RKO (cell line): ENCODE measurements at places on chromosomes 4 and X.

DNA sequence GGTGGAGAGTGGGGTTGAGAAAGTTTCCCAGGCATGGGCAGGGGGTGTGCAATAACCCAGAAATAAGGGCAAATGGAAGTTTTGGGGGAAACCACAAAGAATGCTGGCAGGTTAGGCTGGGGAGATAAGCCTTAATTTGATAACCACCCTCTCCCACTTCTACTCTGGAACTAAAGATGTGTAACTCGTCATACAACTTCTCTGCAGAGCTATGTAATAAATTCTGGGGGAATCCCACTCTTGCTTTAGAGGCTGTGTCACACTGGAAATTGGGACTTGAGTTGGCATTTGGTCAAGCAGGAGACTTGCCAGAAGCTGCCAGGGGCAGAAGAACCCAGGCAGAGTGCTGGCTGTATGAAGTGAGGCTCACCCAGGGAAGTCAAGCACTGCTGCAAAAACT lies 170.9 kb upstream of the CPEB2 start:
- no peak for DNase-seq

DNA sequence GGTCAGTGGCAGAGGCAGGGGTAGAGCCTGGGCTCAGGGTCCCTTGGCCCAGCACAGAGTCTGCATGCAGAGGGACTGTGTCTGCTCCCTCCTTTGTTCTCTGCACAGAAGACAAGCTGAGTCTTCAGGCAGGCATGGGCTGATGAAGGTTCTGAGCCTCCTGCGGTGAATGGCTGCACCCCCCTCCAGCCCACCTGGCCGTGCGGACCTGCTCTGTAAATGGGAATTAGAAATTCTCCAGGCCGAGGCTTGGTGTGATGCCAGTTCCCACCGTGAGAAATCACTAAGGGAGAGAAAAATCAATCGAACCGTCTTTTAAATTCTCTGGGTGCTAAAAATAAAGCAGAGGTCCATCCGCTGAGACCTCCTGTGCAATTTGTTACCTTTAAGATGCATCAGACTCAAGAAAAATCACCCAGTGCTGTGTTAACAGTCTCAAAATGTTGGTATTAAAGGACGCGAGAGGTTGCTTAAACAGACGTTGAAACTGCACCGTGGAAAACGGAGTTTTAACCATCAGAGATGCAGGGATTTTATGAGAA lies 96.0 kb downstream of the WFS1 start:
- no peak for DNase-seq

GRCh38 chr4:22625311-22625710 lies 67.4 kb upstream of the GBA3 start:
- no peak for DNase-seq

- no peak for DNase-seq
Measured at GRCh38 chr4:146655521-146655856, 16.8 kb downstream of the POU4F2 start.

DNA sequence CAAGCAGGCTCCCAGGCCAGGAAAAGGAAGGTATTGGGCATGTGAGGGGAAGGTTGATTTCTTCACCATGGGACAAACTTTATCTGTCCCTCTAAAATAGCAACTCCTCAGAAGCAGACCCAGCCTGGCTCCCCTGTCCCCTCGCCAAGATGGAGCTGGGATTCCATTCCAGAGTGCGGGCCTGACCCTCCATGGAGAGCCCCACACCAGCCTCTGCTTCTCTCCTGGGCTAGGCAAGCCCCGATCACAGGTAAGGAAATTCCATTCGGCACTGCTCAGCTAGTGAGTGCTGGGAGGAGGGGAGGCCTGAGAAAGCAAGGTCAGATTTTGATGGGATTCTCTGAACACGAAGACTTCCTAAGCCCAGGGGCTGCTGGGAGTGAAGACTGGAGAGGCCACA lies 98.4 kb downstream of the EFNB1 start:
- no peak for DNase-seq

DNA sequence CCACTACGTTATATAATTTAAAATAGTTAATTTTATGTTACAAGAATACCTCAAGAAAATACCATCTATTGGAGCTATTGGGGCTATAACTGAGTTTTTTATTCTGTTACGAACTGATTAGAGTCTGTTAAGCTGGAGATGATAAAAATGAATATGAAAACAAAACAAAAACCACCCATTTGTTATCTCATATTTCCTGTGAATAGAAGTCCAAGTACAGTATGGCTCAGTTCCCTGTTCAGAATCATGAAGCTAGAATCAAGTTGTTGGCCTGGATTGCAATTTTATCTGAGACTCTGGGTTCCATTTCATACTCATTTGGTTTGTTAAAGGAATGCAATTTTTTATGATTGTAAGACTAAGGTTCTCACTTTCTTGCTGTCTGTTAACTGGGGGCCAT lies 319.1 kb upstream of the PCDH18 start:
- DNase-seq = no peak

GRCh38 chr4:71604785-71605184 lies 179.1 kb downstream of the GC start:
- no peak for DNase-seq
